Right renal cortex interstitium (tissue), 3 donors: ENCODE measurements at places on chromosomes 3 and 15. TPM values are rescaled to one million over a fixed set of nuclear protein-coding genes. Genes with fewer than 3 reads are reported as not detected.

Gene SPATA12
- polyA plus RNA-seq, result not detected

Gene EPHB3
- polyA plus RNA-seq, result 25.8 TPM

Gene SLC12A1
- polyA plus RNA-seq, result 418 TPM

Gene CLRN1
- not detected for polyA plus RNA-seq

Gene ALCAM
- 148 TPM for polyA plus RNA-seq

Gene COL8A1
- polyA plus RNA-seq, result 5.3 TPM

Gene A4GNT
- 0.83 TPM for polyA plus RNA-seq

DNA sequence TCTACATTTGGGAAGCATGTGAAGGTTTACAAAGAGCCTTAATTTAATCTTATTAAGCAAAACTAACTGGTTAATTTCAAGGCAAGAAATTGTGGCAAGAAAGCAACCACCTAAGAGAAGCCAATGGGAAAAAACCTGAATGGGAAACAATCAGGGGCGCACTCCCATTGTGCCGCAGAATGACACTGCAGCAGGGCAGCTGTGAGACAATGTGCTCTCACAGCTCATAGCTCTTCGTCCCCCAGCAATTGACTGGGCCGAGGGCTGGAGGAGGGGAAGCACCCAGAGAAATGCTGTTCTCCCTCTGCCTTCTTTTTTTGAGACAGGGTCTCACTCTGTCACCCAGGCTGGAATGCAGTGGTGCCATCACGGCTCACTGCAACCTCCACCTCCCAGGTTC, 93.3 kb upstream of the RAD18 start:
- no peak for DNase-seq

- DNase-seq, result no peak
These were observed 382.9 kb upstream of the DPH6 start for GRCh38 chr15:35928847-35929246.

- DNase-seq, result no peak
These were observed 64.2 kb downstream of the MYO5A start for GRCh38 chr15:52464478-52464877.

DNA sequence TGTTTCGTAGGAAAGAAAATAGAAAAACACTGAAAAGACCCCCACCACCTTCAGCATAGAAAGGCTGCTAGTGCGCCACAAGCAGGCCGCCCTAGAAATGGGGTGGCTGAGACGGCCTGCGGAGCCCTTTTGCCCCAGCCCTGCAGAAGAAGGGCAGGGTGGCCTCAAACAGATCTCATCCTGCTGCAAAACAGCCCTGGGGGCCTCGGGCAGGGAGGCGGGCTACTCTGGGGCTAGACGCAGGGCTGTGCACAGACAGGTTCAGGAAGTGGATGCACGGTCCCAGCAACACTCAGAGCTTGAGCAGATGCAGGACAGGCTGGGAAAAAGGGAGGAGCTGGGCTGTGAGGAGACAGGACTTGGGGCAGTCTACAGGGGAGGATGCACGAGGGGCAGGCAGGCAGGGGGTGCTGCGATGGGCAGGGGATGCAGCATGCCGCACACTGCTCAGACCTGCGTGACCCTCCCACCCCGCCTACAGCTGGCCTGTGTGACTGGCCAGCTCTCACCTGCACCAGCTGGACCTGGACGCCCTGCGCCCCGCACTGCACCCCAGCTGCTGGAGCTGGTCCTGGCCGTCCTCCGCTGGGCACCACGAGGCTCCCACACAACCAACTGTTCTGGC, 34.3 kb downstream of the ZXDC start:
- DNase-seq, result no peak

- DNase-seq, result no peak
These were observed 536 bp downstream of the ATP10A start for GRCh38 chr15:25862472-25863110.

DNA sequence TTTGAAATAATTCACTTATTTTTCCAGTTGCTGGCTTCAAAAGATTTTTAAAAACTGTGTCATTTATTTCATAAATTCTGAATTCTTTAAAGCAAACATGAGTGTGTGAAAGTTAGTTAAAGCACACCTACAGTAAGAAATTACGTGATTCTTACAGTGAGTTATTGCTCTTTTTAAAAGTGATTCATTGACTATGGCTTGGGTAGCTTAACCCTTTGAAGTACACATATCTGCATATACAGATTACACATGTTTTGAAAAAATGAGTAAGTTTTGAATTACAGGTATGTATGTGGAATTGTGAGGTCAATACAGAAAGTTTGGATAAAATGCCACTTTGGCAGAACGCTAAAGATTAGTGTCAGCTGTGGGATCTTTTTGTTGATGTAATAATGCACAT, 64.5 kb upstream of the MBNL1 start:
- no peak for DNase-seq
